Daoy (cell line): ENCODE measurements at places on chromosomes 4 and X. TPM values are rescaled to one million over a fixed set of nuclear protein-coding genes. Genes with fewer than 3 reads are reported as not detected.

Gene HPSE
- total RNA-seq, result 2.1 and 4.4 TPM in 2 replicates

DNA sequence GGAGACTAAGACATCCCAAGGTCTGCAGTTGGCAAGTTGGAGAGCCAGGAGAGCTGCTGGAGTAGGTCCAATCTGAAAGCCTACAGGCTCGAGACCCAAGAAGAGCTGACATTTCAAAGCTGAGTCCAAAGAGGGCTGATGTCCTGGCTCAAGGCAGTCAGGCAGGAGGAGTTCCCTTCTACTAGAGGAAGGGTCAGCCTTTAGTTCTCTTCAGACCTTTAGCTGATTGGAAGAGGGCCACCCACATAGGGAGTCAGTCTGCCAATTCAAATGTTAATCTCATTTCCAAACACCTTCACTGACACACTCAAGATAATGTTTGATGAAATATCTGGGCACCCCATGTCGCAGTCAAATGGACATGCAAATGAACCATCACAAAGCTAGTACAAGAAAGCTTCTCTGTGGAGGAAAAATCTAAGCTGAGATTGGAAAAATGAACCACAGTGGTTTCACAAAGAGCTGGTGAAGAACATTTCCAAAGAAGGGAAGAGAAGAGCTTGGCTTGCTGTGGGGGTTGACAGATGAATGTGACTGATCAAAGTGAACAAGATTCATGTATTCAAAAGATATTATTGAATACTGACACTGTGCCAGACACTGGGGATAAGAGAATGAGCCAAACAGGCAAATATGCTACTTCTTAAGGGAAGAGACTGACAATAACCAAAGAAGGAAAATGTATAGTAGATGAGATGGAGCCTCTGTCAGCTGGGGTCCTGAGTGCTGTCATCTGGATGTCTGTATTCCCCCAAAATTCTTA lies 61.2 kb downstream of the STK32B start:
- no peak for DNase-seq

Gene PCDH18
- total RNA-seq, result 1.5 and 2.6 TPM in 2 replicates

- DNase-seq, result peak; percentile 67
Observed at GRCh38 chr4:38856524-38857337, at the start of gene TLR6. Gene TLR6, minus strand, starts transcription at chr4:38856817. Its CDS starts 27,344 bp downstream, at chr4:38829473.

- DNase-seq, result no peak
Observed at GRCh38 chrX:19372547-19373331, 29.0 kb downstream of the PDHA1 start.

DNA sequence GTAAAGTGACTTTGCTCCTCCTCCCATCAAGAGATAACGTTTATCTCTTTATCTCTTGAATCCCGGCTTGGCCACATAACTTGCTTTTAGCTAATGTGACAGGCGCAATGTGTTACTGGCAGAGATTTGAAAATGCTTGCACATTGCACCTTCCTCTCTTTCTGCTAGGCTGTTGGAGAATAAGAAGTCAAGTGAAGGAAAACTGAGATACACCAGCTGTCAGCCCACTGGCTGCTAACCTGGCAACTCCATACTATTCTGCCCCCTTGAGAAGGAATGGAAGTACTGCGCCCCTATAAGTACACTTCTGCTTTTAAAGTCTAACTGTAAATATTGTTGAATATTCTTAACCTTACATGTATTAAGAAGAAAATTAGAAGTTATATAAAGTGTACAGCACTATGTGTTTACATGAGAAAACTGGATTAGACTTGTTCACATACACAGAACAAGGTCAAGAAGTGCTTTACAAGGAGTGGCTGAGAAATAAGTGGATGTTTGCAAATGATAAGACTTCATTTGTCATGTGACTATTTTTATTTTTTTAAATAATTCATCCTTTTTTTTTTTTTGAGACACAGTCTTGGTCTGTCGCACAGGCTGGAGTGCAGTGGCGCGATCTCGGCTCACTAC lies 424.5 kb upstream of the CTSO start:
- peak; percentile 57 for DNase-seq

- no peak for DNase-seq
Observed at GRCh38 chr4:36609661-36610060, 328.2 kb downstream of the DTHD1 start.

DNA sequence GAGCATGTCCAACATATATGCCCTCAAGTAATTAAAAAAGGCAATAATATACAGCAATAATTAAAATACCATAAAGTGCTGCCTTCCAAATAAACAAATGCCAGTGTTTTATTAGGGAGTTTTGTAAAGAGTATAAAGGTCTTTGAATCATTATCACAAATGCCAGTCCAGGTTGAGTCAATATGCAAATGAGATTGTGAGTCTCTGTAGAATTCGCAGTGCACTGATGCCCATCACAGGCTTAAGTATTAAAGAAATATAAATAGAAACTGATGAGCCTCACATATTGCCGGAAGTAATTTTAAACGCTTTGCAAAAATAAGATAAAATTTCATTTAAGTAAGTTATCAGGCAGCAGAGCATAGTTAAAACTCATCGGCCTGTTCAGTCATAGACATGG lies 205.0 kb upstream of the TECRL start:
- DNase-seq, result no peak

- peak; percentile 24 for DNase-seq
Observed at GRCh38 chr4:161555689-161556660, 607.8 kb downstream of the FSTL5 start.

GRCh38 chrX:145729635-145730034 lies 88.0 kb upstream of the SLITRK2 start:
- peak; percentile 34 for DNase-seq

GRCh38 chr4:152528060-152528459 lies 7.8 kb downstream of the FBXW7 start:
- no peak for DNase-seq

DNA sequence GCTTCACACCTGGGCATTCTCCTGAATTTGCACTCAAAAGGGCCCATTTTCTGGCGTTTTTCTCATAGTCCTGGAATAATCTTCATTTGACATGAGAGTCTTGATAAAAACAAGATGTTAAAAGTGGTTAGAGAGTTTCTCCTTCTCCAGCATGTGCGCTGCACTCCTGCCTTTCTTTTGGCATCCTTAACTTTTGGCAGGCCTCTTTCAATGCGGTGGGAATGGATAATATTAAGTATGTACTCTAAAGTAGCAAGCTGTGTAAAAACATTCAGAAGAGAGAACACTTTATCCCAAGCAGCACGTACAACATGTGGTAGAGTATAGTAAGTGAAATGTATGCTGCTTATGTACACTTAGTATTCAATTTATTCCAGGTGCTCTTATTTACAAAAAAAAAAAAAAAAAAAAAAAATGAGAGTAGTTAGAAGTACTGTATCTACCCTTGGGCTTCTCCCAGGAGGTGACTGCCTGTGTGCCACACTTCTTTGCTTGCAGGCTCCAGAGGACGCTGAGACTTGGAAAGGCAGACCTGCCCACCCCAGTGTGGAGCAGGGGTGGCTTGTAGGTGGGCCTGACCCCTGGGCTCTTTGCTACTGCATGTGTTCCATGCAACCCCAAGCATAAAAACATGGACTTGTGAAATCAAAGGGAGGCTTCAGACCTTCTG lies 3.9 kb downstream of the FGF2 start:
- DNase-seq, result no peak

GRCh38 chr4:1092983-1093361 lies 20.4 kb downstream of the RNF212 start:
- DNase-seq, result no peak

DNA sequence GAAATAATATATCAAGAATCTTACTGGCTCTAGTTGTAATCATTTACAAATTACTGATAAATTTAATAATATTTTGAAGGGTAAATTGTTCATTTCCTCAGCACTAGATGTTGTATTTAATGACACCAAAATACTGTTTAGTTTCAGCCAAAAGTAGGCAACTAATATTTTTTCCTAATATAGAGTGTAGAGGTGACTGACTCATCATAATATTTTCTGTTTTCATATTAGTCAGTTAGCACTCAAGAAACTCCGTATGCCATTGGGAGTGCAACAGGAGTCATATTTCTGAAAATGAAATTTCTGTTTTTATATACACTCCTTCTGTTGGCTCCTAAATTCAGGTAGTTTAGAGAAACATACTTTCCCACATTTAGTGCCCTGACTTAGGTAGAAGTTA lies 36.6 kb upstream of the PTPN13 start:
- DNase-seq, result no peak

Gene CENPC
- 8.3 and 9.4 TPM in 2 replicates for total RNA-seq

- DNase-seq, result no peak
Observed at GRCh38 chrX:101219864-101220346, 319 bp downstream of the DRP2 start.

Gene PAGE2B
- 2.3 TPM in 1 of 2 replicates, not detected in the other for total RNA-seq

Gene FRYL
- total RNA-seq, result 24.2 and 31.4 TPM in 2 replicates

DNA sequence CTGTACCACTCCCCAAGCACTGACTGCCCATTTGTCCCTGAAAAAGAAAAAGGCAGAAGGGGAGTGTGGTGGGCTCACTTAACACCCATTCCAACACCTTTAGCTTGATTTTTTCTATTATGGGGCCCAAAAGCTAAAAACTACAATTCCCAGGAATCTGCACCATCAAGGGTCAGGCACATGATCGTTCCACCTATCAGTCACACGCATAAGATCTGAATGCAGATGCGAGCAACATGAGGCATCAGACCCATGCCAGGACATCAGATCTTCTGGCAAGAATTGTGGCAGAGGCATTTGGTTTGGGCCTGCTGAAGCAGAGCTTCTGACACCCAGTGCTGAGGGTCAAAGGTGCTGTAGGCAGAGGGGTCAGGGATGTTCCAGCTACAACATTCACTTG lies 595.9 kb downstream of the BCOR start:
- DNase-seq, result no peak

- DNase-seq, result no peak
Observed at GRCh38 chr4:71369536-71369935, 30.7 kb downstream of the SLC4A4 start.

- DNase-seq, result peak; percentile 26
Observed at GRCh38 chr4:185713272-185713671, 98.7 kb downstream of the SORBS2 start.

Gene CMC4
- total RNA-seq, result 5.8 and 9.0 TPM in 2 replicates

Gene CT45A5
- total RNA-seq, result 10.4 and 11.1 TPM in 2 replicates

GRCh38 chr4:123836851-123837595 lies 440.4 kb downstream of the SPRY1 start:
- no peak for DNase-seq
